ENCODE measurements at places on chromosomes 12 and 14.

DNA sequence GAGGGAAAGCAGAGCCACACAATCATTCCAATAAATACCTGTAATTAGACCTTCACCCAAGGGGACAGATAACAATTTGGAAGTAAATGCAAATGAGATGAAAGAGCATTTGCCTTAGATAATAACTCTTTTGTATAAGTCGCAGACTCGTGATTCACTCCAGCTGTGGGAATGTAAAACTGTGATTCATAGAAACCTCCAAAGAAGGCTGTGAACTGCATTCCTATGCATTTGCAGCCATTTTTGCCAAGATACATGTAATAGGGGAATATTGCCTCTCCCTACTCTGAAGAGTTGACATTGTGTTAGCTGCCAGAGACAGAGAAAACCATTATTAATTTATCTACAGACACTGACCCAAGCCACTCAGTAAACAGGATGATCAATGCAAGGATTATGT is 181.9 kb upstream of the ARHGAP5 start:
- no peak for DNase-seq

GRCh38 chr12:103868215-103868614 is 27.2 kb upstream of the NT5DC3 start:
- no peak for DNase-seq

GRCh38 chr12:45587012-45587411 is 142.5 kb upstream of the ARID2 start:
- DNase-seq = no peak

- no peak for DNase-seq
Observed at GRCh38 chr14:20630340-20631022, 11.0 kb downstream of the OR6S1 start.

DNA sequence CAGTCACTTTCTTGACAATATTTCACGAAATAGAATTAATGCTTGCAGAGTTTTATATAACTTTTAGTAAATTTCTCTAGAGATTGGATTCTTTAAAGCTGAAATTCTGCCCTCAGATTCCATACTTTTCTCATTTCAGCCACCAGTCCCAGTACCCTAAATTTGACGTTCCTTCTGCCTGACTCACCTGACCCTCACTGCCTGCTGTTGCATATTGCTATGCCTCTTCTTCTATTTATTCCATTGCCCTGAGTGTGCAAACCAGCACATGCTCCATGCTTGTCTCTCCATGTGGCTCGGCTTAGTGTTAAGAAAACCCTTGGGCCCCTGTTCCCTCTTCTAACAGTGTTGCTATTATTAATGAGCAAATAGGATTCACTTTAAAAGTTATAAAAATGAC is 533.3 kb downstream of the LRFN5 start:
- DNase-seq = no peak

DNA sequence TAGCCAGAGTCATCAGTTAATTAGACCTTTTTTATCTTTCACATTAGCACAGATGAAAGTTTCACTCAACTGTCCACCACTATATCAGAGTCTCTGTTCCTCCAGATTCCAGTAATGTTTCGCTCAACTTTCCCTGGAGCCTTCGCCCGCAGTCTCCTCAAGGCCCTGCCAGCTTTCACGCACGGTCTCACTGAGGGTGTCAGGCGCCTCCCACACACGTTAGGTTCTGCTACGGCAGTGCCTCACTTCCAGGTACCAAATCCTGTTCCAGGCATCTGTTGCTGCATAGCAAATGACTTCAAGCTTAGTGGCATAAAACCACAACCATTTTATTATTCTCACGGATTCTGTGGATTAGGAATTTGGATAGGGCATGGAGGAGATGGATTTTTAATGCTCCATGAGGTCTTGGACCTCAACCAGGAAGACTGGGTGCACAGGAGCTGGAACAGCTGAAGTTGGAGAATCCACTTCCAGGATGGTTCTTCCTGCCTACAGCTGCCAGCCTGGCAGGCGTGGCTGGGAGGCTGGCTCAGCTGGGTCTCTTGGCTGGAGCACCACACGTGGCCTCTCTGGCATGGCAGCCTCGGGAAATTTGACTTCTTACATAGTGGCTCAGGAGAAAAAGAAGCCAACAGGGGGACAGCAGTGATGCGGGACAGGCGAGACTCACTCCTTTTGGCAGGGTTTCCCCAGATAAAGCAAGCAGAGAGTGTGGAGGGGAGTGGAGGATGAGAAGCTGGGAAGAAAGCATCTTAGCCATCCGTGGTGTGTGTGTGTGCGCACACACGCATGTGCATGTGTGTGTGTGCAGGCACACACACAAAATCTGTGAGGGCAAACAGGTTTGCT is 21.3 kb upstream of the BCDIN3D start:
- no peak for DNase-seq

GRCh38 chr14:103071544-103072251 is 12.3 kb upstream of the LBHD2 start:
- no peak for DNase-seq

DNA sequence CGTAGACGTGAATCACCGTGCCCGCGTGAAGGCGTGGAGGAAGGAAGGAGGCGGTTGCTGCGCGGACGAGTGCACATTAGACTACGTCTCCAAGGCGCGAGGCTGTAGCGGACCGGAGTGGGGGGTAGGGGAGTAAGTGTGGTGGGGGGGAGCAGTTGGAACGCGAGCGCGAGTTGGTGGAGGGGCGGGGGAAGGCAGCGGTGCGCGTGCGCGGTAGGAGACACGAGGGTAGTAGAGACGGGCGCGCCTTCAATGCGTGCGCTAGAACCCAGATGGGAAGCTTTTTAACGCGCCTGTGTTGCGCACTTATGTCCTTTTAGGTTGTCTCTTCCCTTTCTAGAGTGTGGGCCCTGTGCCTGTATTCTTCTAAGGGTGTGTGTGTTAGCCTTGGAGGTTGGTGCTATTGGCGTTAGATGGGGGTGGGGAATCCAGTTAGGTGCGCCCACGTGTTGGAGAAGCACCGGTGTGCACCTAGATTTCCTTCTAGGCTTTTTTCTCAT is 604 bp downstream of the EIF4B start:
- DNase-seq = peak; percentile 76

DNA sequence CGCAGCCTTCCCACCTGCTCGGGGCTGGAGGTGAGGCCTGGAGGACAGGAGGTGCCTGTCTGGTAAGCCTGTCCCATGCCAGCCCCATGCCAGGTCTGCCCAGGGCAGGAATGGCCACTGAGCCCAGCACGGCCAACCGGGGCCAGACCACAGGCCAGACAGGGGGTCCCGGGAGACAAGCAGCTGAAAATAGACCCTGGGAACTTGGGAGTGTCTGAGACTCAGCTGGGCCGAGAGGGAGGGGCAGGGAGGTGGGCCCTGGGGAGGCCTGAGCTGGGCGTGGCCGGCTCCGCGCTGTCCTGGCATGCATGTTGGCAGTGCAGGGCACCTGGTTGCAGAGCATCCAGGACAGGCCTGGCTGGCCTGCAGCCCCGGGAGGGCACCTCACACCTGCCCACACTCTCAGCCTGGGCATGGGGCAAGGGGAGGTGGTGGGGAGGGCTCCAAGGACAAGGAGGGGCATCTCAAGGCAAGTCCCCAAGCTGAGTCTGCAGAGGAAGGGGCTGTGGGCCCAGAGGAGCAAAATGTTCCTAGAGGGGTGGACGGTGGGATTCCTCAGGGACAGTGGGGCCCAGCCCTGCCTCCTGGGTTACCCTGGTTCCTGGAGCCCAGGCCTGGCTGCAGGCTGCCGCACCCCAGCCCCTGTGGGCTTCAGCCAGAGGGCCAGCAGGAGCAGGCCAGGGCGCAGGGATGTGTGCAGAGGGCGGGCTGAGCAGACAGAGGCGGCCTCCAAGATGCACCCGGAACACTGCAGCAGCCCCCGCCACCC is 3.2 kb upstream of the CRIP1 start:
- DNase-seq = no peak

GRCh38 chr12:3685830-3686229 is 67.1 kb downstream of the CRACR2A start:
- DNase-seq = no peak

- peak; percentile 45 for DNase-seq
Observed at GRCh38 chr14:49853572-49854375, 1.2 kb upstream of the NEMF start.

DNA sequence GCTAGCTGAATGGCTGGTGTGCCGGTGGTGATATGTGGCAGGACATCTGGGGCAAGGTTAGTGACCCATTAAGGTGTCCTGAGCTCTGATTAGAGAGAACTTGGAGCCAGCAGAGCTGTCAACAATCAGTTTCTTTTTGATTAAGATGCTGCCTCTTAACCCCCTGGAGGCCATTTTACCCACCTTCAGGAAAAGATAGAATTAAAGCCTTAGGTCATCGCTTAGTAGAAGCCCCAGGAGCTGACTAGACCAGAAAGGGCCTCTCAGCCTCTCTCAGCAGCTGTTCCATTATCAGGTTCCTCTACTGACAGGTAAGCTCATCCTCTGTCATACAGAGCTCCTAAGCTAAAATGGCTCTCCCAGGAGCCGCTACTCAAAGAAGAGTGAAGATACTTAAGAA is 339.0 kb downstream of the FUT8 start:
- DNase-seq = no peak

DNA sequence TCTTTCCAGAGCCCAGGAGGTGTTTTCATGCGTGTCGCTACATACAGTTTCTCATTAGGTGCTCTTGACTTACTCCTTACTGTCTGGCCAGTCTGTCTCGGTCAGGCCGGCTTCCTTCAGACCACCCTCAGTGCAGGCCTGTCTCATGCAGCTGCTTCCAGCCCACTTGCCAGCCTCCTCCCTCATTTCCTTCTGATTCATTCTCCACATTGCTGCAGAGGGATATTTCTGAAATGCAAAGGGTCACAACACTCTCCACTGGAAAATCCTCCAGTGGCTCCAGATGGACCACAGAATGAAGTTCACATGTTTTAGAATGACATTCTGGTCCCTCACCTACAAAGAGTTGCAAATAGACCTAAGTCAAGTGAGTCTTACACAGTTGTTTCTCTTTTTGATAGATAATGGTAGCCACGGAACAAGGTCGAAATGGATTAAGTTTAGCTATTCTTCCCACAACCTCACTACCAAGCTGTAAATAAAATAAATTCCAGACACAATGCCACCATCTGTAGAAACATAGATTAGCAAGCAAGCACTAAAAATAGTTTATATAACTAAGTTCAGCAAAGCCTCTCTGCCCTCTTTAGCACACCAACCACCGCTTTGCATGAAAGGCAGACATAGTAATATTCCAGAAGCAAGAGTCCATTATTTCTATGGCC is 146.9 kb downstream of the ESR2 start:
- DNase-seq = no peak

DNA sequence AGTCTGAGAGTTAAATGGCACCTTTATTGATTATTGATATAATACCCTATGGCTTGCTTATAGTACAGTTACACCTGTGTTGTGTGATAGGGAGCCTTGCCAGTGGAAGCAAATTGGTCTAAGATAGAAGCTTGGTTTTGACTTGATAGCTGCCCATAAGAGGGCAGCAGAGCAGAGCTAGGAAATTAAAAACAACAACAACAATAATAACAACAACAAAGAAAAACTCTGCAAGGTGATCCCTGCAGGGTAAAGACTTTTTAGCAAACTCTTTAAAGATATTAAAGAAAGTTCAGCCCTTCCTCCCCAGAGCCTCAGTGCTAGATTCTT is 18.0 kb upstream of the RNASE10 start:
- DNase-seq = no peak

DNA sequence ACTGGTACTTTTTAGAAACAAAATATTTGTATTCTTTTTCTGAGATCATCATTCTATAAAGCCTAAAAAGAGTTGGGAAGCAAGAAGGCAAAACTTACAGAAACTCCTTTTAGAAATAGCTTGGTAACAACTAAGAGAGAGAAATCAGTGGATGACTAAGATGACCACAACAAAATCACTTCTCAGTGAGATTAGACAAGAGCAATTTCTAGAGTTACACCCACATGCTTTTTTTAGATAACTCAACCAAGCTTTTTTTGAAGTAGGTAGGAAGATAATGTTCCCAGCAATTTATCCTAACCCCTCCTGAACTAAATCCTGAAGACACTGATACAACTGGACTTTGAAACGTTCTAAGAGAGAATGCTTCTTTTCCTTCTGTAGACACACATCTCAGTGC is 576.4 kb downstream of the SLC6A15 start:
- no peak for DNase-seq

DNA sequence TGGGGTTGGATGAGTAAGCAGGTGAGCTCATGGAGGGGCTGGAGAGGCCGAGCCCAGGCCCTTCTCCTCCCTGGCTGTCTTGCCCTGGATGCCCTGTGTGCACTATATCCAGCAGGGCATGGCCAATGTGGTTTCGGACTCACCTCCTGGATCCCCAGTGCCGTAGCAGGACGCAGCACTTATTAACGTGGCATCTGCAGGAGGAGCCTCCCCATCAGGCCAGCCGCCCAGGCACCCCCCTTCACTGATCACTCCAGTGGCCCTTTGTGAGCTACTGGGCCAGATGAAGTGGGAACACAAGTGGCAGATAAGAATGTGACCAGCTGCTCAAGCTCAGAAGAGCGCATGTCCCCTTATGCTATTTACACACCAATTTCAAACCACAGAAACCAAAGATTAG is 43.1 kb upstream of the DICER1 start:
- DNase-seq = no peak

- no peak for DNase-seq
Observed at GRCh38 chr12:88698471-88698870, 118.2 kb upstream of the KITLG start.

DNA sequence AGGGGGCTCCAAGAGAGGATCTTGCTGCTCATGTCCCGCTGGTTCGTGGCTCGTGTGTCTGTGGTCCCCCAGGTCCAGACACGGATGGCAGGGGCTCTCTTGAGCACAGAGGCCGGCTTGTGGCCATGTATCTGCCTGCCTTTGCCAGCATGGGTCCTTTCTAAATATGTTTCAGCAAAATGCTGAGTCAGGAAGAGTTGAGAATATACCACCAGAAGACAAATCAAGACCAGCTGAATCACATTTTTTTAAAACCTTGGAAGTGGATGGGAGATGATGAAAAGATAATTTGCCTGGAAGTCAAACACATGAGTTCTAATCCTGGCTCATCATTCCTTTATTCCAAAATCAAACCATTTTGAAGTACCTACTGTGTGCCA is 58.0 kb downstream of the NUAK1 start:
- DNase-seq = no peak

DNA sequence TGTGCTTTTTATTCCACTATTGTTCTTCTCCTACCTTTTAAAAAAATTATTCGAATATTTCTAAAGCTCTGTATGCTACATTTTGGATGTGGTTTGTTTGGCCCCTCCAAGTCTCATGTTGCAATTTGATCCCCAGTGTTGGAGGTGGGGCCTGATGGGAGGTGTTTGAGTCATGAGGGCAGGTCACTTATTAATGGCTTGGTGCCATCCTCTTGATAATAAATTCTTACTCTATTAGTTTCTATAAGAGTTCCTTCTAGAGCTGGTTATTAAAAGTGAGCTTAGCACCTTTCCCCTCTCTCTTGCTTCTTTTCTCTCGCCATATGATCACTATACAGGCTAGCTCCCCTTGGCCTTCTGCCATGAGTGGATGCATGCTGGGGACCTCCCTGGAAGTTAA is 445.6 kb upstream of the PDE3A start:
- DNase-seq = no peak

DNA sequence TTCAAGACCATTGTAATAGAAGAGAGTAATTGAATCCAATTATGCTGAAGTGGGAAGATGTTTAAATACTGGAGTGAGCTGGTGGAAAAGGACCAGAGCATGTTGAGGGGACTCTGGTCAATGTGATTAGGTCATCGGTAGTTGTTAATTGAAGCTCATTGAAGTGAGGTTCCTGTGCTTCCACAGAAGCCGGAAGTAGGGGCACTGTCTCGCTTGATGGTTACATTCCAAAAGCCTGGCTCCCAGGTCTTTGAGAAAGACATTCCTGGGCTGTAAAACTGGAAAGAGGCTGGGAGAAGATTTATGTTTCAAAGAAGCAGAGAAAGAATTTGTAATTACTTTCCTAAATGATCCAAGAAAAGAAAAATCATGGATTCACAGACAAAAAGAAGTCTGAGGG is 12.3 kb upstream of the CLECL1 start:
- no peak for DNase-seq
